ENCODE measurements at places on chromosomes 2 and 18. TPM values are rescaled to one million over a fixed set of nuclear protein-coding genes. Genes with fewer than 3 reads are reported as not detected.

Gene ZNF892
- 2.2 TPM for polyA plus RNA-seq

GRCh38 chr2:71811726-71812125 is 335.9 kb downstream of the CYP26B1 start:
- no peak for DNase-seq

DNA sequence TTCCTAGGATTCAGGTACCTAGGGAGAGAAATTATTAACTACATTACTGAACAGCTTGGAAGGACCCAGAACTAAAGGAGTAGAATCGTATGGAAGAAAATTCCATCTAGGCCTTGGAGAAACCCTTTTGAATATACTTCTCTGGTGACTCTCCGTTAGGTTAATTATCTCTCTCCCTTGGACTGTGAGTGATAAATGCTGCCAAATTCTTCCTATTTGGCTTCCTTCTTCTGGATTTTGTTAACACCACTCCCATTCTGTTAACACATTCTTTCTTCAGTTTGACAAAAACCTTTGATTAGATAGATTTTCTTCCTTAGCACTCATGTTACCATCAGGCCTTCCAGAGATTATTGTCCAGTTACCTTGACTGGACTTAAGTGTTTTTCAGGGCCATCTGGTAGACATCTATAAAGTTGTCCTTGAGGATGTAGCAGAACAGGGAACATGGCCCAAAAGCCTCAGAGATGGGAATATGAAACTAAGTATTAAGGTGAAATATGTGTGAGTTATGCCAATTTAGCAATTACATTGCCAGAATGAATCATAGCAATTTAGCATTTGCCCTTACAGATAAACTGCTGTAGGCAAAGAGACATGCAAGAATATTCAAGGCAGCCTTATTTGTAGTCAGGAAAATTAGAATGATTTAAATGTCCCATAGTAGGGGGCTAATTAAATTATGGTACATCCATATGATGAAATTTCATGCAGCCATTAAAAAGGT is 6.7 kb downstream of the CYP27A1 start:
- no peak for DNase-seq

- DNase-seq = no peak
Observed at GRCh38 chr2:12326449-12327190, 390.1 kb upstream of the TRIB2 start.

DNA sequence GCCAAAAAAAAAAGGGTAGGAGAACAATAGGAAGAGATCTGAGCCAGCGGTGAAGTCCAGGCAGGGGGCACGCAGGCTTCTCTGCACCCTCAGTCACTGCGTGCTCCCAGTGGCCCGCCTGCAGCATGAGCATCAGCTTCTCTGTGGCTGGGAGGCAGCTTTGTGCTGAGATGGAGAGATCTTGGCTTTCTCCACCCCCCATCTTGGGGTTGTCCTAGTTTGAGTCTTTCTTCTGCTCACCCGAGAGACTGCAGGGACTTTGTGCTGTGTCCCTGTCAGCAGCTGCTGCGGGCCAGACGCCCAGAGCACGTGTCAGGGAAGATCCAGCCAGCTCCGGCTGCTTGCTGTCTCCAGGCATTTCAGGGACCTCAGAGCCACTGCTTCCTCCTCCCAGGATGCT is 20.3 kb downstream of the TRAPPC12 start:
- peak; percentile 90 for DNase-seq

DNA sequence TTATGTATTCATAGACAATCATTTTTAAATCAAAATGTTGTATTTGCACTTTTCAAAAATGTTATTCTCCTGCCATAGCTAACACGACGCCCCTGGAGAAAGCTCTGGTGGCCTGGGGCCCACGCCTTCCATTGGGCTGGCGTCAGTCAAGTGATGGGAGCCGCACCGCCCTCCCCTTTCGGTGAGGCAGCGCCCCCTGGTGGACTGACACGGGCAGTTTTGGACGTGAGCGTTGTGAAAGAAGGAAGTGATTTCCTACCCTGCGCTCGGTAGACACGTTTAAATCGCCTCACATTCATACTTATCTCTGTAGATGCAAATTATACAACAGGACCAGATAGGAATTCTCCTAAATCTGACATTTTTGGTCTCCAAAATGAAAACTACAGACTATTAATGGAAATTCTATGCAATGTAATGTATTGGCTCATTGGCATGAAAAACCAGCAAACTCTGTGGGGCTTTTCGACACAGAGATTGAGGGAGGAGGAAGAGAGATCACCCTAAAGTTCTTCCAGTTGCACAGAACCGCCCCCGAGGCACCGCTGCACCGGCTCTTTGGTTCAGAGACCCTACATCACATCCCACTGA is 326.2 kb upstream of the SOX11 start:
- DNase-seq = peak; percentile 75

Gene ASPRV1
- 2.7 TPM for polyA plus RNA-seq

GRCh38 chr2:12331698-12332097 is 385.0 kb upstream of the TRIB2 start:
- DNase-seq = no peak

Gene IL1F10
- not detected for polyA plus RNA-seq

Gene KCNK3
- polyA plus RNA-seq = 1.4 TPM

GRCh38 chr18:76434452-76434851 is 60.6 kb downstream of the ZNF516 start:
- no peak for DNase-seq

Gene NDC80
- polyA plus RNA-seq = 17.4 TPM

DNA sequence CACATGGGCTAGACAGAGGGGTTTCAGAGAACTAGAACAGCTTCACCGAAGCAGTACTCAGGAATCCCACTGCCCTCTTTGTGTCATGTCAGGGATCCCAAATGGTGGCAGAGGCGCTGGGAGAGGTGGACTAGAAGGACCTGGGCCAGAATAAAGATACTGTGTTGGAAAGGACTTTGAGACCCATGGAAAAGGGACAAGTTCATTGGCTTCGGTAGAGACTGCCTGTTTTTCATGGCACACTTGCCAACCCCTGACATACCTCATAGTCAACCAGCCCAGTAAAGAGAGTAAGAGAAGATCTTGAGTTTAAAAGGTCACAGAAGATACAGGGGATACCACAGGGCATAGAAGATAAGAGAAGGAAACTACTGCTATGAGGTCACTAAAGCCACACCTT is 381.0 kb downstream of the RIT2 start:
- no peak for DNase-seq

DNA sequence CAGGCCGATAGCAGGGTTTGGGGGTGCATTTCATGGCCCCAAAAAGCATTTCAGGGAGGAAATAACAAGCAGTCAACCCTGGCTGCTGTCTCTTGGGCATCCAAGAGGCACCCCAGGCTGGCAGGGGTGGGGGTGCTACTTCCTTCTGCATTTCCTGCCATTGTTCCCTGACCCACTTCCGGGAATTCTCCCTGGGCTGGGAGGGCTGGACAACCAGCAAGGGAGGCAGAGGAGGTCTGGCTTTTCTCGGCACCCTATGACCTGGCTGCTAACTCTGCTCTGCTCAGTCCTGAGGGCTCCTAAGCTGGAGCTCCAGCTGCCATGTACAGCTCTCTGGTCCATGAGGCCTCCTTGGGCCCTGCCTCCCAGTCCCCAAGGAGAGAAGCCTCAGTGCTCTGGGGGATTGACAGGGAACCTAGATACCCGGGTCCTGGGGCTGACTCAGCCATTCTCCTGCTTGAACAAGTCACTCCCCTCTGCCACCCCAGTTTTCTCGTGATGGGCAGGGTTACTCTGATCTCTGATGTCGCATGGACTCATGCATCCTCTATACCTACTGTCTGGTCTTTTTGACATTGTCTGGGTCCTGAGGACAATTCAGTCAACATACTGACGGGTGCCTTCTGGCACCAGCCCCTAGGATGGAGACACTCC is 47.2 kb downstream of the DYSF start:
- DNase-seq = peak; percentile 36

- DNase-seq = no peak
Observed at GRCh38 chr18:37336568-37337285, 228.9 kb downstream of the CELF4 start.

DNA sequence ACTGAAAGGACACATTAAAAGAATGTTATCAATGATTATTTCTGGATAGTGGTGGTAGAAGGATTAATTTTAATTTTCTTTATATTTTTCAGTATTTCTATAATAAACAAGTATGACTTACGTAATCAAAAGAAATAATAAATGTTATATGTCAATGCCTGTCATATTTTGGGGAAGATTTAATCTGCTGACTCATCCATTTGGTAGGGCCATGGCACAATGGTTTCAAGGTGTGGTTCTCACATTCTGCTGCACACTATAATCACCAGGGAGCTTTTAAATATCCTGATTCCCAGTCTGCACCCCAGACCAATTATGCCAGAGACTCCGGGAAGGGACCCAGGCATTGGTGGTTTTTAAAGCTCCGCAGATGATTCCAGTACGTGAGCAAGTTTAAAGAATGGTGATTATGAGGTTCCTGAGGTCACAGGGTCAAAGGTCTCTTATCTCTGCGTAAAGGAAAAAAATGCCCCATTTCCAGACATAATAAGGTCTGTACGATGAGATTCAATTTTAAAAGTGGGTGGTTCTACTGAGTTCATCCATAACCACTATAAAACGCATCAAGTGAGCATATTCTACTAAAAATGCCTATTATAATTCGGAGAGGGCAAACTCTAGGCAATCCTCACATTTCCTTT is 27.2 kb downstream of the WIPF1 start:
- no peak for DNase-seq

DNA sequence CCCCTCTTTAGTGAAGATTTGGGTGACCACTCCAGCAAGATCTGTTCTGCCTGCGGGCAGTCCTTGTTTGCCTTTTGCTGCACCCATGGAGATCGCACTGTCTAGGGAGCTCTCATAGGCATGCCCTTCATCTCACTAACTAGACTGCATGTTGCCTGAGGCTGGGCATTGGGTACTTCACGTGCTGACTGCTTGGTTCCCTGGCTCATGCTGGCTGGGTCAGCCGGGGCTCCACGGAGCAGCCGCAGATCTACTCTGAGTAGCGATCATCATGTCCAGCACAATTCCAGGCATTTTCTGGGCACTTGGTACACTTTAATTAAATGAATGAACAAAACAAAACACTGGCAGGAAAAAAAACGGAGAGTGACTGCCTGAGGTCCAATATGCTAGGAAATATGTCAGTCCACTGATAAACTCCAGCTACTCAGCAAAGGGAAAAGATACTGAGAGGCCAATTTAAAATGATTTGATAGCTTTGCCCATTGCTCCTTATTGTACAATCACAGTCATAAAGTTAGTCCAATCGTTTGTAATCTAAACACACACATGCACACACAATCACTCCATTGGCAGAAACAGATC is 220.3 kb downstream of the C1D start:
- no peak for DNase-seq
